ENCODE measurements at places on chromosomes 2 and 18. TPM values are rescaled to one million over a fixed set of nuclear protein-coding genes. Genes with fewer than 3 reads are reported as not detected.

The CEBPZOS gene
- 15.4 TPM for total RNA-seq

The CSRNP3 gene
- 1.0 TPM for total RNA-seq

The CDKL4 gene
- 0.32 TPM for total RNA-seq

The AQP12B gene
- total RNA-seq: not detected

The ERCC3 gene
- 25.6 TPM for total RNA-seq

The MC4R gene
- total RNA-seq: not detected

The RAPH1 gene
- total RNA-seq: 22.1 TPM

The SIX3 gene
- total RNA-seq: not detected

The SP140 gene
- 0.39 TPM for total RNA-seq

The RGPD3 gene
- total RNA-seq: under 0.01 TPM

The VIL1 gene
- total RNA-seq: not detected

The PER2 gene
- 1.8 TPM for total RNA-seq

The EPB41L3 gene
- total RNA-seq: 44.6 TPM

The CNGA3 gene
- total RNA-seq: not detected

The PRKD3 gene
- 41.0 TPM for total RNA-seq

The EFHD1 gene
- 2.2 TPM for total RNA-seq

The CCBE1 gene
- total RNA-seq: 34.5 TPM

The TUBA3E gene
- total RNA-seq: not detected

The EFEMP1 gene
- 82.1 TPM for total RNA-seq

The CHRNG gene
- total RNA-seq: 3.3 TPM

The RIOK3 gene
- total RNA-seq: 41.9 TPM

The ALK gene
- not detected for total RNA-seq

The HOXD3 gene
- total RNA-seq: not detected

The UGT1A10 gene
- total RNA-seq: not detected

The POU3F3 gene
- total RNA-seq: 0.39 TPM

The VWC2L gene
- not detected for total RNA-seq

The TRIM54 gene
- total RNA-seq: 0.24 TPM

The CFC1 gene
- total RNA-seq: not detected

The LIMS2 gene
- 1.3 TPM for total RNA-seq
